CD4-positive, alpha-beta memory T cell (primary cell): ENCODE measurements at places on chromosomes 5 and 9.

- DNase-seq = no peak
These were observed 150.6 kb downstream of the DROSHA start for GRCh38 chr5:31381299-31381698.

GRCh38 chr5:76691467-76692273 lies 24.3 kb upstream of the F2R start:
- no peak for DNase-seq

GRCh38 chr5:21219251-21219650 lies 1231.3 kb upstream of the CDH18 start:
- DNase-seq = no peak

- DNase-seq = no peak
These were observed 386.9 kb upstream of the KCNN2 start for GRCh38 chr5:113974976-113975375.

DNA sequence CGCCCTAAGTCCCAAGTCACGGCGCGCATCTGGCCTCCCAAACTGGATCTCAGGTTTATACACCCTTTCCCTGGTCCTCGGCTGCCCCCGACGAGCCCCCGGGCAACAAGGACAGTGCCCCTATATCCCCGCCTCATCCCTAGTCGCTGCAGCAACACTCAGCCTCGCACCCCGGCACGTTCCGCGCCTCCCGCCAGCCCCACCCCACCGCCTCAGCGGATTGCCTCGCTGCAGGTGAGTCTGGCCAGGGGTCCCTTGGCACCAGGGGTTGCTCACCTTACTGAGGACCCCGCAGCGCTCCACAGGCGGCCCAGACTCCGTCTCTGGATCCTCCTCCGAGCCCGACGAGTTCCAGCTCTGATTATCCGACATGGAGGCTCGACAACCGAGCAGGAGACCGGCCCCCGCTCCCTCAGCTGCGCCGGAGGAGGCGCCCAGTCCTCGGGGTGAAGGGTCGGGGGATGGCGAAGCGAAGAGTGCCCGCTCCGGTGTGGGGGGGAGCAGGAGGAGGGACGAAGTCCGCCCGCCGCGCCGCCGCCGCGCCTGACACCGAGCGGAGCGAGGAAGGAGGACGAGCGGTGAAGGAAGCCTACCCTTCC lies 494 bp downstream of the CERT1 start:
- DNase-seq = peak; percentile 66

DNA sequence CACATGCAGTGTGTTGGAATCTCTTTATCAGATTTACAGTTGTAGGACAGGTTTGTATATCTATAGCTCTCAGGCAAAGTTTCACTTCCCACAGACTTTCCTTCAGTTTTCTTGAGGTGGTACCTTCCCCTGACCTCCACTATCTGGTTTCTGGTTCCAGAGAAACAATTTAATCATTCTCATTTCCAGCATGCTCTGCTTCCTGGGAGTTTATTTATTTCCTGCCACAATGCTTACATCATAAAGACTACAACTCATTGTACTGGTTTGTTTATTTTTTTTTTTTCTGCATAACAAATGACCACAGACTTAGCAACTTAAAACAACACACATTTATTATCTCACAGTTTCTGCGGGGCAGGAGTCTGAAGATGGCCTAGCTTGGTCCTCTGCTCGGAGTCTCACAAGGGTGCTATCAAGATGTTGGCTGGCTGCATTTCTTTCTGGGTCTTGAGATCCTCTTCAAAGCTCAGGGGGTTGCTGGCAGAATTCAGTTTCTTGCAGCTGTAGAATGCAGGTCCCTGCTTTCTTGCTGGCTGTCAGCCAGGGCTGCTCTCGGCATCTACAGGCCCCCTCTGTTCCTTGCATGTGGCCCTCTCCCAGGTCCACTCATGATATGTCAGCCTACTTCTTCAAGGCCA lies 247.7 kb downstream of the ENC1 start:
- no peak for DNase-seq

DNA sequence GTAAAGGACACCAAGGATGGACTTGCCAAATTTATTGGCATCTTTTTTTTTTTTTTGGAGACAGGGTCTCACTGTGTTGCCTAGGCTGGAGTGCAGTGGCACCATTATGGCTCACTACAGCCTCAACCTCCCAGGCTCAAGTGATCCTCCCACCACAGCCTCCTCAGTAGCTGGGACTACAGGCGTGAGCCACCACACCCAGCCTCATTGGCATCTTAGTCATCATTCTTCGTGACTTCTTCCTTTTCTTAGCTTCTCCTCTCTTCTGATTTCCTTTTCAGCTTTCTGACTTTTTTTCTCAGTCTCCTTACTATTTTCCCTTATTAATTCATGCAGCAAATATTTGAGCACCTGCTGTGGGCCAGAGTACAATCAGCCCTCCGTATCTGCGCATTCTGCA lies 6.1 kb downstream of the MAML1 start:
- no peak for DNase-seq

DNA sequence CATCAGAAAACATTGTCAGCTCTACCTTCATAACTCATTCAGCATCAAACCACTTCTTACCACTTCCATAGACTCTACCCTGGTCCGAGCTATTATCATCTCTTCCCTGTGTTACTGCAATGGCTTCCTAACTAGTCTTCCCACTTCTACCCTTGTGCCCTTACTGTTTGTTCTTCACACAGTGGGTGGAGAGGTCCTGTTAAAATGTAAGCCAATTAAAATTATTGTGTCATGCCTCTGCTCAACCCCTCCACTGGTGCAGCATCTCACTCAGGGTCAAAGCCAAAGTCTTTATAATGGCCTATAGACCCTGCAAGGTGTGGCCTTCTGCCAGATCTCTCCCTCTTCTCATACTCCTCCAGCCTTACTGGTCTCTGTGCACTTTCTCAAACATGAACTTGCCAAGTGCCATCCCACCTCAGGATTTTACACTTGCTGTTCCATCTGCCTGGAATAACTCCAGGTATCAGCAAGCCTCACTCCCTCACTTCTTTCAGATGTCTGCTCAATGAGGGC lies 22.8 kb upstream of the ARAP3 start:
- no peak for DNase-seq

GRCh38 chr5:96427824-96428223 lies 5.2 kb downstream of the PCSK1 start:
- no peak for DNase-seq

DNA sequence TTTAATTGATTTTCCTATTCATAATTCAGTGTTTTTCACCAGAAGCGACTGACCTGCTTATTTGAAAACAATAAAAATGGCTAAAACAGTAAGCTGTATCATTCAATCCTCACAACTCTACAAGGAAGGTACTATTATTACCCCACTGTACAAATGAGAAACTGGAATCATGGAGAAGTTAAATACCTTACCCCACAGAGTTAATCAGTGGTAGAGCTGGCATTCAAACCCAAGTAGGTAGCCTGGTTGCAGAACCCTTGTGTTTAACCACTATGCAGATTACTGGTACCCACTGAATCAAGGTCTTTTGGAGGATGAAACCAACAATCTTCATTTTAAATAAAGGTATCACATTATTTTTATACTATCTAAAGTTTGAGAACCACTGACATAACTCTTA lies 59.6 kb downstream of the MLANA start:
- DNase-seq = no peak

- no peak for DNase-seq
These were observed 89.0 kb upstream of the MAP1B start for GRCh38 chr5:72018143-72018803.

DNA sequence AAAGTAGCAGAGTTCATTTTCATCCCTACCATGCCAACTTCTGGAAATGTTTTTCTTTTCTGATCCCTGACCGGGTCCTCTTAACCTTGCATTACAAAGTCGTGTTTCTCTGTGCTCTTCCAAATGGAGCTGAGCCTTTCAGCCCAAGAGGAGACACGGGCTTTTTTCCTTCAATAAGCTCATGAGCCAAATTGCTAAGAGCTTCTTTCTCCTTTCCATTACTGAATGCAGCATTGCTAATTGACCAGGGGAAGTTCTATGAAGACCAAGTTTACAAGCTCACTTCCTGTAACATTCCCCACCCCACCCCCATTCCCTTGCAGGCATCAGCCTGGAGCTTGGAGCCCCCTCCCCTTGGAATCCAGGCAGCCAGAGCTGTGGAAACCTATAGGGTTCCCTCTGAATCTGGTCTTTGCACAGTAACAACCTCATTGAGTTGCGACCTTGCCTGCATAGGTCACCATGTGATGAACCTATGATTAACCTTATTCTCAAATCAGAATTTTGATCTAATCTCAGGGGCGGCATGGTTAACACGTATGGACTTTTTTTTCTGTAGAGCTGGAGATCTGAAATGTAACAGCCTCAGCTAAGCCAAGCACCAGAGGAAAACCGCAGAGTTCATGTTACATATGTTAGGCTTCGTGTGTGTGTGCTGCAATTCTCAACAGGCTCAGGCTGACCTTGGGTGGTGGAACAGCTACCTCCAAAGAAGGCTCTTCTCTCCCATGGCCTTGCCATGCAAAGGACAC lies 395.7 kb upstream of the ZNF462 start:
- no peak for DNase-seq

- DNase-seq = no peak
These were observed 437.3 kb upstream of the ADAMTSL1 start for GRCh38 chr9:18036422-18037187.

GRCh38 chr5:87650284-87650683 lies 237.6 kb upstream of the CCNH start:
- no peak for DNase-seq

GRCh38 chr5:147344861-147345260 lies 110.0 kb downstream of the STK32A start:
- no peak for DNase-seq

GRCh38 chr5:53820802-53821171 lies 260.3 kb downstream of the NDUFS4 start:
- no peak for DNase-seq
